ENCODE measurements at places on chromosomes 4 and X.

DNA sequence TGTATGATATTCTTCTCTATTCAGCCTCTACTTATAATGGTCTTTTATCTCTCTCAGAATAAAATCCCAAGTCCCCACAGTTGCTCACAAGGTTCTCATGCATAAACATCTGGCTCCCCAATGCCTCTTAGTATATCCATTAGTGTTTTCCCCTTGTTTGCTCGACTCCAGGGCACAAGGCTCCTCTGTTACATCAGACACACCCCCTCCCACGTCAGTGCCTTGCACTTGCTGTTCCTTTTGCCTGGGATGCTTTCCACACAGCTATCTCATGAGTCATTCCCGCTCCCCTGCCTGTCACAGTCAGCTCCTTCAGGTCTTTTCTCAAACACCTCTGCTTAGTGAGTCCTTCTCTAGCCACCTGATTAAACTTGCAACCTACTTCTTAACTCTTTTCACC is 260.2 kb downstream of the IL1RAPL1 start:
- no peak for DNase-seq

DNA sequence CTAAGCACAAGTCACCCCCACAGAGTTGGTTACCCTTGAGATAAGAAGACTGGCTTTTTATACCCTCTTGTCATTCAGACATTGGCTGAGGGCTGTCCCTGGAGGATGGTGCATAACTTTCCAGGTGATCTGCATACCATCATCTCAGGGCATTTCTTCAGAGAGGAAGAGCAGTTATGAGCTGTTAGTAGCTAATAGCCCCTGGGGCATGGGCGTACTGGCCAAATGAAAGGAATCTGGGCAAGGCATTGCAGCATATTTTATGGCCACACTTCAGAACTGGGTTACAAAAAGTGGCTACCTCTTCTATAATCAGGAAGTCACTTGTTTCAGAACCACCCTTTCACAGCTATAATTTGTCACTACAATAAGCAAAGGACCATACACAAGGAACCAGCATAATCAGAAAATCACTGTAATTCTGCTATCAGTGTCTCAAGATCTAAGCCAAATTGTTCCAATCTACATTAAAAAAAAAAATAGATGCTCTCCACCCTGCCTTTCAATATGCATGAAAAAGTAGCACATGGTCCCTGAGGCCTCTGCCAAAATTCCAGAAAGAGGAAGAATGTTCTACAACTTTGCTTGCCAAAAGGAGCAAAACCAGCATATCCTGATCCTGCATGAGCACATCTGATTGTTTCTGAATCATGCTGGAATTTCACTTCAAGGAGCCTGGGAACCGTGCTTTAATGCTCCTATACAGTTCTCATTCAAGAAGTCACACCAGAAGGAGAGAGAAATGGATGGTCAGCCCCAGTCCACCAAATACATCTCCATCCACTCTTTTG is 92.0 kb downstream of the TMEM144 start:
- no peak for DNase-seq

DNA sequence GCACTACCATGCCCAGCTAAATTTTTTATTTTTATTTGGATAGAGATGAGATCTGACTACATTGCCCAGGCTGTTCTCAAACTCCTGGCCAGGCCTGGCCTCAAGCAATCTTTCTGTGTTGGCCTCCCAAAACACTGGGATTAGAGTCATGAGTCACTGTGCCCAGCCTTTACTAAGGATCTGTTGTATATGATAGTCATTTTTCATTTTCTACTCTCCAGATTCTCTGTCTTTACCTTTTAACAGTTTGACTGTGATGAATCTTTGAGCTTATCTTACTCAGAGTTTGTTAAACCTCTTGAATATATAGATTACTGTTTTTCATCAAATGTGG is 161.8 kb downstream of the FNIP2 start:
- DNase-seq: no peak

- no peak for DNase-seq
Observed at GRCh38 chrX:136255541-136255940, 4.3 kb upstream of the MAP7D3 start.

GRCh38 chr4:91497892-91498291 is 805.9 kb upstream of the GRID2 start:
- DNase-seq: no peak

- DNase-seq: no peak
Observed at GRCh38 chr4:88674979-88675378, 22.6 kb downstream of the NAP1L5 start.

- DNase-seq: no peak
Observed at GRCh38 chr4:148154769-148155168, 287.4 kb downstream of the NR3C2 start.

DNA sequence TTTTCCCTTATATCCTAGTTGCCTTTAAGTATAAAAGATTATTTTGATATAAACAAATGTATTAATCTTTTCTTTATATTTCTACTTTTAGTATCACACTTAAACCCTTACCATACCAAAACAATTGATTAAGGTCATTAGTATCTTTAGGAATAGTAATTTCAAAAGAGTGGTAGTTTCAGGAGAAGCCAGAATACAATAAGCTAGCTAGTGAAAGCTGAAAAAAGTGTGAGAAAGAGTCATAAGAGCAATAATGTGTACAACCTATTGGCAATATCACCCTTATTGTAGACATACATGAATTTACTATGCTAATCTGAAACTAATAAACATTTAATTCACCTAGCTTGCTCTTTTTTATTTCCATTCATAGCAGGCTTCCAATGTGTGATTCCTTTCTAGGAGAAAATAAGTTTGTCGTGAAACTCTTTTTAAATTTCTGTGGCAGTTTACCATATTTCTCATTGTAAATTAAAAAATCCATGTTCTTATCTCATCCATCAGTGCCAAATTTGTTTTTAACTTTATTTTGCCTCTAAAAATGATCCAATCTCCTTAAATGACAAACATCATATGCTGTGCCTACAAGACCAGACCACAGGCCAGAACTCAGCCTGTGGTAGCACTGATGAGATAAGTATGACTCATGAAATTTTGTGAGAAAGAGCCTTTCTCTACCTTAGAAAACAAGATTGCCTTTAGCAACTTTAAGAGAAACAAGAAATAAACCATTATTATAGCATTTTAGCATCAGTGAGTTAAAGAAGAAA is 8.1 kb downstream of the NEK1 start:
- no peak for DNase-seq

DNA sequence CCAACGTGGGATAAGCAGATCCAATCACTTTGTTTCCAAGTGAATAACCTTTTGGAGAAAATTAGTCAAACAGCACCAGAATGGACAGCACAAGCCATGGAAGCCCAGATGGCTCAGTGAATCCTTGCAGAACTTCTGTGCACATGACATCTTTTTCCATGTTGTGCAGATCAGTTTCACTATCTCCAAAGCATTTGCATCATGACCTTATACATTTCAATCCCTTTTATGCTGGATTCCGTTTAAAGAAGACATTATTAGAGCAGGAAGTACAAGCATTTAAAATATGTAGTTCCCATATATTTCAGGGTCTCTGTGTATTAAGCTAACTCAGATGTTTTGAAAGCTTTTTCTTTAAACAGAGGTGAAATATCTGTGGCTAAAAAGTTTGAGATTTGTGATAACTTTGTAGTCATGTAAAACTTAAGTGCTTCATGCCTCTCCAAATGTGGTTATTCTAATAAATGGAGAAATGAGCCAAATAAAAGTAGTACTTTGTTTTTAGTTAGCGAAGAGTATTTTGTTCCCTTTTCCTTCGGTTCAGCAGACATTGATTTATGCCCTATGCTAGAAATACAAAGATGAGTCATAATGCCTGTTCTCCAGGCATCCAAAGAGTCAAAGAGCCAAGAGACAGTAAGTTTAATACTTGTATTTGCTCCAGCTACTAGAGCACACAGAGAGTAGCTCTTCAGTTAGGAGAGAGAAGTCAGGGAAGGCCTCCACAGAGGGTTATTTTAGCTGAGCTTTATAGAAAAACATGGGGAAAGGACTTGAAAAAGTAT is 39.0 kb downstream of the PLAC8 start:
- DNase-seq: no peak

DNA sequence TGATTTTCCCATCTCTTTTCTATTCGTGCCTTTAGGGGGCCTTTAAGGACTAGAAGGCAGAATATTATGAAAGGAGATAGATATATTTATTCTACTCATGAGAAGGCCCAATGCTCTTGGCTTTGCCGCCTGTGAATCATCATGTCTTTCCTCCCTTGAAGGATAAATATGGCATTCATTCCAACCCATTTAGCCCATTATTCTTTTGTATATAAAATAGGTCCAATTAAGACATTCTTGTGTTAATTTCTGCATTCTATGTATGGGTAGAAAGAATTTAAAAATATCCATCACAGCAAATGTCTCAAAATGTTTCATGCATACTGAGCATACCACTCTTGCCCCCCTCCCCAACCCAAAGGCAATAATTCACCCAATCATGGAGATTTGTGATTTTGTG is 115.1 kb downstream of the AFF2 start:
- DNase-seq: no peak

GRCh38 chr4:3836756-3837601 is 70.8 kb downstream of the ADRA2C start:
- no peak for DNase-seq

- DNase-seq: no peak
Observed at GRCh38 chrX:1610166-1610565, 4.7 kb upstream of the ASMT start.

- DNase-seq: no peak
Observed at GRCh38 chr4:75513526-75514130, 575 bp downstream of the RCHY1 start.

DNA sequence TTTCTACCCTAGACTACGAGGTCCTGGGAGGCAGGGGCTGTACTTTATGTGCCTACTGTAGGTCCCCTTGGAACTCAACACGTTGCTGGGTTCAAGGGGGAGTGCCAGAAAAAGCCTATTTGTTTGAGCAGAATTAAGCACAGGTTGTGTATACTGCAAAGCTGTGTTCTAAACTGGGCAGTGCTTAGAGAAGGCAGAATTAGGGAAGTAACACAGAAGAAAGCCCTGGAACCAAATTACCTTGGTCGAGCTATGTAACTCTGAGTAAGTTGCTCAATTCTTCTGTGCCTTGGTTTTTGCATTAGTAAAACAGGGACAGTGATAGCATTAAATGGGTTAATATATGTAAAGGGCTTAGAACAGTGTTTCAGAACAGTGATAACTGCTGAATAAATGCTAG is 245.0 kb upstream of the SFRP2 start:
- DNase-seq: no peak

GRCh38 chrX:866441-866990 is 235.9 kb downstream of the SHOX start:
- no peak for DNase-seq

DNA sequence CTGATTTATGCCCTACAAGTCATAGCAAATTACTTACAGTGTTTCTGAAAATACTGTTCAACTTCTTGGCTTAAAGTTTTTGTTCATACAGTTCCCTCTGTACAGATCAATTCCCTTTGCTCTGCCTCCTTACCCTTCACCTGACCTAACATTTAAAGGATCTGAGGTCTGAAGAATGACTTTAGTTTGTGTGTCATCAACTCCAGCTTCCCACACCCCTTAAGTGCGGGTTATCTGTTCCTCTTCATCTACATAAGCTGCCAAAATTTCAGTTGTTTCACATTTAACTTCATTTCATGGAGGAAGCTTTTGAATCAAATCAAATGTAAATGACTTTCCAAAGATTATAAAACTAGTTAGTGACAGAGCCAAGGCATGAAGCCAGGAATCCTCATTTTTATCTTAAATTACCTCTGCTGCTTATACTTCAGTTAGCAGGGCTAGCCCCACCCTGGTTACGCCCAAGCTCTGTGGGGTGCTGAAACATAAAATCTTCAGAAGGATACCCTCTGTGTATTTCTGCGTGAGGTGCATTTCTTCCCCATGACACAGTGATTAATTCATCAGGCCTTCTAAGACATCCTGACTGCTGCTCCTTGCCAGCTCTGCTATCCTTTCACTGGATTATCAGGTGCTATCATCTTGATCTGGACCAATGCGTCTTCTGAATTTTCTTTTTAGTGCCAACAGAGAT is 16.5 kb downstream of the CXCL1 start:
- DNase-seq: no peak

GRCh38 chr4:116880625-116881024 is 204.8 kb downstream of the TRAM1L1 start:
- DNase-seq: no peak

DNA sequence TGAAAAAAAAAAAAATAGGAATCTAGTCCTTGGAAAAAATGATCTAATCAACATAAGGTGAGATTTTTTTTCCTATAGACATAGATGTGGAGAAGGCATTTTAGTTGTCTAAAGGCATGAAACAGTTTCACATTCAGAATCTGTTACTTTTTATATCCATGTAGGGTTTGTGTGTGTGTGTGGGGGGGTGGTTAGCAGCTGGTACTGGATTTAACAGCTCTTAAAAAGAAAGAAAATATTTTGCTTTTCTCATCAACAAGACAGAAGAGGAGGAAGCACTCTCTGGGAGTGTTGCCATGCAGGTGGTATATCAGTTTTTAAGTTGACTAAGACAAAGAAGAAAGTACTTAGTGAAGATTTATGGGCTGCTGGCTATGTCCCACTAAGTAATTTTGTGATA is 122.3 kb downstream of the VCX3B start:
- no peak for DNase-seq

DNA sequence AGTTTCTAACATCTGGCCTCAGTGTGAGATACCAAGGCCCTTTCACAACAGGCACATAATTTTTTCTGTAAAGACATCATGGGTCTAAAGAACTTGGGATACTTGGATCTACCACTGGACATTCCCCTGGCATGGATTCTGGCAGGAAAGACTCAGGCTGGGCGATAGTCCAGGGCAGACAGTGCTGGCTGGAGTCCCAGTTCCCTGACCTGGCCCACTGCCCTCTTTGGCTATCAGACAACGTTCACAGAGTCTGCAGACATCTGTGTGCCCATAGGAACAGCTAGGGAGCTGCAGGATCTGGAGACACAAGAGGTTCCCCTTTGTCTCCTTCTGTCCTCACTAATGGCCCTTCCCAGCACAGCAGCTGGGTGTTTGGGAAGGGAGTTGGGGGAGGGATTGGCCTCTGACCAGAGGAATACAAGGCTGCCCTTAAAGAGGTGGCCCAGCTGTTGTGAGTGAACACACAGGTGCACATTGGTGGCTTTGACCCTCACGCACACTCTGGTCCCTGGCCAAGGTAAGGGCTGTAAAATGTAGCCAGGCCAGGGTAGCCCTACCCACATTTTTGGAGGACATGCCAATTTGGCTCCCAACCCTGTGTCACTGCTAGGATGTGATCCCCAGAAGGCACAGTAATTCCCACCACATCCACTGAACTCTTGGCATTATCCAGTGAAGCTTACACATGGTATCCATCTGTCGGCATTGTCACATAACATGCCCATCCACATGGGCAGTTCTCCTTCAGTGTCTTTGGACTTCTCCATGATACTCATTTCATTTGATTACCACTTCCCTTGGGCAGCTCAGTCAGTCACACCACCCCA is 72.3 kb downstream of the SOX3 start:
- no peak for DNase-seq

- DNase-seq: no peak
Observed at GRCh38 chrX:136694431-136695087, 46.6 kb downstream of the CD40LG start.

DNA sequence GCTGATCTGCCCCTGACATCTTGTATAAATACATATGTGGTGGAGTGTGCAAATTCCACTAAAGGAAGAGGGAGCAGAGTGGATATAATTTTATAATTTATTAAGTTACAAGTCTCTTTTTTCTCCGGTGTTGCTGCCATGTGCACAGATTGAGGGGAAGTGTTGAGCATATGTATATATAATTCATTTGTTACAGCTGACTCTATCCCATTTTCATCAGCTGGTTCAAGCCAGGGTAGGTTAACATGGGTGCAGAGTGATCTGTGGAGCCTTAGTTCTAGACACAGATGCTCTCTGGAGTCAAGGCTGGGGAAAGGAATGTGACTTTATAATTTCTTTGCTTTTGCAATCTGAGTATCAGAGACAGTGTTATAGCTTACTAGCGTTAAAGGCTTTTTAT is 103.5 kb downstream of the WWC2 start:
- no peak for DNase-seq
